Stimulated activated CD4-positive, alpha-beta T cell treated with anti-CD3 and anti-CD28 coated beads, Interleukin-12 subunit alpha, Interleukin-12 subunit beta, amount 100 ng/mL, for 48 hours (primary cell): ENCODE measurements at places on chromosomes 6 and 20.

DNA sequence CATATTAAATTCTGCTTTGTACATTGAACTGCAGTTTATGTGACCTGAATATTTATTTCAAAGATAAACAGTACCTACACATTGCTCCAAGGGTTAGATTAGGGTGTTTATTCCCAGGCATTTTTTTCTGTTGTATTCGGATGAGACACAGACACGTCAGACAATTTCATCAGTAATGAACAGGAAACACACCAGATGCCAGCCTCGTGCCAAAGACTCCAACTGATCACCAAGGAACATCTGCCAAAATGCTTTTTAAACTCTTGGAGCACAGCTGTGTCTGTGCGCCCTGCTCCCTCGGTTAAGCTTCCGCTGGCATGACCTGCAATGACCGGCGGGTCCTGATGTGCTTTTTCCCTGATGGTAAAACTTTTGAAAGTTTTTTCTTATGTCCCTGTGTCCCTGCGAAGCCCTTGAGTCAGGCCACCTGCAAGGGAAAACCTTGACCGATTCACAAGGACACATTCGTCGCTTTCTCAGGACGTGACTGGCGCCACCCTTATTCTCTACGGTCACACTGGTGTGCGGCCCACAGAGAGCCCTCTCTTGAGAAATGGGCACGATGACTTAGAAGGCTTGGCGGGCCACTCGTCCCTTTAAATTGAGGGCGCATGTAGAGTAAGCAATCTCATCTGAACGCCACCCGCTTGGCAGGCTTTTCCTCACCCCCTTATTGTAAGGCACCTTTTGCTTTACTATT, 173.9 kb downstream of the QKI start:
- no peak for DNase-seq

GRCh38 chr20:12113468-12114371, 196.0 kb downstream of the BTBD3 start:
- DNase-seq: no peak

- no peak for DNase-seq
Measured at GRCh38 chr20:41956338-41957074, 338.3 kb upstream of the CHD6 start.

DNA sequence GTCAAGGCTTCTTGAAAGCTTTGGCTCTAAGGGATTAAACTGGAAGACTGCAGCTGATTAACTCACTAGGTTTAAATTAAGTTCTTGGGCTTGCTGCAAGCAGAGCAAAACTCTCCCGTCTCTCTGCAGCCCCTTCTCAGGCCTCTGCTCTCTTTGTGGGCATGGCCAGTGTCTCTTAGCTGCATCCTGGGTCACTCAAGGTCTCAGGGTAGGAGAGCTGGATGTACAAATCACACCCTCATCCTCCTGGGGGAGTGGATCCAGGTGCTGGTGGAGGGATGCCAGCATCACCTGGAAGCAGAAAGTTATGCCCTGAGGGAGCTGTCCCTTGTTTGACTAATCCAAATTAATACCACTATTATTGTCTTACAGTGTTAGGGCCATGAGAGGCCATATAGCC, 35.8 kb downstream of the GCM1 start:
- DNase-seq: no peak

- DNase-seq: no peak
Measured at GRCh38 chr6:131936156-131936555, 15.0 kb downstream of the CCN2 start.

DNA sequence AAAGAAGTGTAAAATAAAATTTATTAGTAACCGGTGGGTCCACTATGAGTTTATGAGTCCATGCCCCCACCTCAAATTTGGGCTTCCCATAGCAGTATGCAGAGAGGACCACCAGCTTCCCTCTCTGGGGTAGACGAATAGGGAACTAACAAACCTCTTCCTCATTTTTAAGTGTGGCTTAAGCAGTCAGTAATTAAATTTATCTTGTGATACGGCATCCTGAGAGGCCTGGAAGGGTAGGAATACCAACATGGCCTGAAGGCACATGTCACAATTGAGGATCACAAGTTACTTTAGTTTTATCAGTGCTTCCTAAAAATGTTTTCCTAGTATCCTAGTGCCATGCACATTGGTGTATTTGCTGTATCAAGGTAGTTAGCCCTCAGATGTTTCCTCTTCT, 239.9 kb downstream of the HIVEP2 start:
- DNase-seq: no peak

DNA sequence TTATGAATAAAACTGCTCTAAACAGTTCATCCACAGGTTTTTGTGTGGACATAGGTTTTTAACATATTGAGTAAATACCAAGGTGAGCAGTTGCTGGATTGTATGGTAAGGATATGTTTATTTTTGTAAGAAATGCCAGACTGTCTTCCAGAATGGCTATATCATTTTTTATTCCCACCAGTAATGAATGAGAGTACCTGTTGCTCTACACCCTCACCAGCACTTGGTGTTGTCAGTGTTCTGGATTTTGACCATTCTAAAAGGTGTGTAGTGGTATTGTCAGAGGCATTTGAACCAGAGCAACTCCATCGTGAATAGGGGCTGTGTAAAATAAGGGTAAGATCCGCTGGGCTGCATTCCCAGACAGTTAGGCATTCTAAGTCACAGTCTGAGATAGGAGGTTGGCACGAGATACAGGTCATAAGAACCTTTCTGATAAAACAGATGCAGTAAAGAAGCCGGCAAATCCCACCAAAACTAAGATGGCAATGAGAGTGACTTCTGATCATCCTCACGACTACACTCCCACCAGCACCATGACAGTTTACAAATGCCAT, 12.9 kb upstream of the NT5E start:
- no peak for DNase-seq

- DNase-seq: no peak
Measured at GRCh38 chr20:20195021-20195705, 142.8 kb downstream of the CFAP61 start.

GRCh38 chr6:44004136-44004535, 123.1 kb downstream of the MRPL14 start:
- DNase-seq: no peak

DNA sequence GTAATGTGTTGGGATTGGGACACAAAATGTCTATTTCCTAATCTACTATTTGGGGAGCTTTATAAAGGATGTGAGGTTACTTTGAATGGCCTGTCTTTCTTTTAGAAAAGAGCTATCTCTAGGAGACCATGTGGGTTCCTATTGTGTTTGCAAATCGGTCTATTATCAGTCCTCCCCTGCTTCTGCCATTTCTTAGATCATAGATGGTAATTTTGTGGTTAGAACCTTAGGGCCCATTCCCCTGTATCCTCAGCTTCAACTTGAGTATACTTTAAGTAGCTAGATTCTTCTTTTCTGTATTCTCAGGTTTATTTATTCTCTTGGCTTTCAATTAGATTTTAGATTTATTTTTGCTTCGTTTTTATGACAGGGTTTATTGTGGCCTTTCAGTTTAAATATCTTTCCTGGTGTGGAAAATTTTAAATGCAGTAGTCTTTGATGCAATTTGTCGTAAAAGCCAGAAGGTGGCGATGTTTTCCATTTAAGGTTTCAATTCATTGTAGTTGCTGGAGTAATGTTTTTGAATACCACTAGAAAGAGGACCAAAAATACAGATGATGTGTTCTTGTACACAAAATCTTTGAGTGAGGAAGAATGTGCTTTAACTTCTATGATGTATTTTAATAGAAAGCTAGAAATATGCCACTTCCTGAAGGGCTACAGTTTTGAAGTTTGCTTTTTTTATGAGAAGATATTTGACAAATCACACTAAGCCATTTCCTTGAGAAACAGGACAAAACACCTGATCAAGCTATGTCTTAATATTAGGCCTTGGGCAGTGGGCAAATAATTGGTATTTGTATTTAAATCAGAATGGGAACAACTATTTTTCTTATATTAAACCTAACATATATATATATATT, 20.3 kb downstream of the TBPL1 start:
- DNase-seq: no peak

- DNase-seq: no peak
Measured at GRCh38 chr6:112330879-112331265, 16.3 kb upstream of the RFPL4B start.
